ENCODE measurements at places on chromosomes 4 and X.

DNA sequence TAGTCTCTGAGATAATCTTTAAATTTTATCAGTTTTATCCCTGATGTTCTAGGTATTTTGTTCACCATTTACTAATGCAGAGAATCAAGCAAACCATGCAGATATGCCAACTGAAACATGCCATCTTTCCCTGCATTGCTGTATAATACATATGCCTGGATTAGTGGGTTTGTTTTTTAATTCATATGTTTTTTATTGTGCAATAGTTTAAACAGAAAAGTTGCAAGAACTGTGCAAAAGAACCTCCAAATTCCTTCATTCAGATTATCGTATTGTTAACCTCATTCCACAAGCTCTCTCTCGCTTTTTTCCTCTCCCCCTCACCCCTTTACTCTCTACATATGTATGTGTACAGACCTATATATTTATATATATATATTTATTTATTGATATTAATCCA is 244.6 kb downstream of the NKX6-1 start:
- no peak for DNase-seq

DNA sequence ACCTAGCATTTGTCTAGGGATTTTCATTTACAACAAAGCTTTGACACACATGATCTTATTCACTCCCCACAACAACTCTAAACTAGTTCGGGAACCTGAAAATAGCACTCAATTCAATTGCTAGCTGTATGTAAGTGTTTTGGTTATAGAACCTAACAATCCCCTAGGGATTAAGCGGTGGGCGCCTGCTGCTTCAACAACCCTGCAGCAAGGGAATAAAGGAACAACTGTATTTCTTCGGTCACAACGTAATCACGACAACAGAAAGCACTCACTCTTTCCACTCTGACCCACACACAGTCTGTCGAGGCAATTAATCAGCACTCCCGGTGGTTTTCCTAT is 674 bp upstream of the DIAPH2 start:
- no peak for DNase-seq

- no peak for DNase-seq
Measured at GRCh38 chr4:110621328-110621812, 1.5 kb downstream of the PITX2 start.

- DNase-seq, result no peak
Measured at GRCh38 chr4:35771571-35771970, 472.7 kb downstream of the ARAP2 start.

DNA sequence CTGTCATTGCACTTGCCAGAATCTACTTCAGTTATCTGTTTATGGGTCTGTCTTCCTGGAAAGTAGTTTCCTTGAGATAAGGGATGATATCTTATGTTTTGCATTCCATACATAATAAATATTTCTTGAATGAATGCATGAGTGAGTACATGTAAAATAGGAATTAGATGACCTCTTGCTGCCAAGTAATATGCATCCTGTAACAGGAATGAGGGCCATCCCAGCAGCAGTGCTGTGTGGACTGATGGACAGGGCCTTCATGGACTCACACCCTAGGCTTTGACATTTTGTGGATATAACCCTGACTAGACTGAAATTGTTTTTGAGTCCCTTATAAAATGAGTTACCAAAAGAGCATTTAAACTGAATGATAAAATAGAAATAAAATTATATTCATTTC is 77.2 kb upstream of the NEIL3 start:
- no peak for DNase-seq

- no peak for DNase-seq
Measured at GRCh38 chrX:21926116-21926515, 14.4 kb upstream of the SMS start.

Data from CD4-positive, alpha-beta T cell treated with Interleukin-15 for 4 hours (primary cell).